CD8-positive, alpha-beta memory T cell (primary cell): ENCODE measurements at places on chromosomes 6 and 20.

GRCh38 chr6:157669747-157670216 is 153.3 kb upstream of the SNX9 start:
- DNase-seq = no peak

DNA sequence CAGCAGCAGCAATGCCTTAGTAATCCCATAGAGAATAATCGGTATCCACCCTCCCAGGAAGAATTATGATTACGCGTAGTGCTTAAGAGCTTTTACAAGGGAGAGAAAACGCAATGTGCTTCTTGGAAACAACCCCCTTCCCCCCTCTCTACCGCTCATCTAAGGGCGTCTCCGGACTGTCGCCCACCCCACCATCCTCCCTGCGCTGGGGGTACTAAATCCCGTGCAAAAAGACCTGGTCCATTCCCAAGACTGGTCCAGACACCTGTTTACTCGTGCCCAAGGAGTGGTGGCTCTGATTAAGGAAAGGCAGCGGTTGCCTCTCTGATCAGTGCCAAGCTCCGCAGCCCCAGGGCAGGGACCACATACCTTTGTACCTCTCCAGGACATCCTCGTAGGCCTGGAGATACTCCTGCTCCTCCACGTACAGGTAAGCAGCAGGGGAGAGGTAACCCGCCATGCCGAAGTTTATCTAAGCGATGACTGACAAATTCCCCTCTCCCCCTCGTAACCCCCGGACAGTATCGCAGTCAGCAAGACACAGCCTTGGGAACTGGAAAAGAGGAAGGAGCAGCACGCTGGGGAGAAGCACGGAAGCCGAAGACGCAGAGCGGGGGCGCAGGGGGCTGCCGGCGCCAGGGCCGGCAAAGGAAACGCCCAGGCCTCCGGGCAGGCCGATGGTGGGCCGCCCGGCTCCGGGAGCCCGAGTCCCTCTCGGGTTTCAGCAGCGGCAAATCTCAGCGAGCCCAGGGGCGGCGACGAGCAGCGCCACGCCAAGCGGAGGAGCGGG is 112.0 kb upstream of the BEND6 start:
- DNase-seq = no peak

GRCh38 chr6:44237813-44238433 is 9.0 kb upstream of the HSP90AB1 start:
- DNase-seq = peak; percentile 85

DNA sequence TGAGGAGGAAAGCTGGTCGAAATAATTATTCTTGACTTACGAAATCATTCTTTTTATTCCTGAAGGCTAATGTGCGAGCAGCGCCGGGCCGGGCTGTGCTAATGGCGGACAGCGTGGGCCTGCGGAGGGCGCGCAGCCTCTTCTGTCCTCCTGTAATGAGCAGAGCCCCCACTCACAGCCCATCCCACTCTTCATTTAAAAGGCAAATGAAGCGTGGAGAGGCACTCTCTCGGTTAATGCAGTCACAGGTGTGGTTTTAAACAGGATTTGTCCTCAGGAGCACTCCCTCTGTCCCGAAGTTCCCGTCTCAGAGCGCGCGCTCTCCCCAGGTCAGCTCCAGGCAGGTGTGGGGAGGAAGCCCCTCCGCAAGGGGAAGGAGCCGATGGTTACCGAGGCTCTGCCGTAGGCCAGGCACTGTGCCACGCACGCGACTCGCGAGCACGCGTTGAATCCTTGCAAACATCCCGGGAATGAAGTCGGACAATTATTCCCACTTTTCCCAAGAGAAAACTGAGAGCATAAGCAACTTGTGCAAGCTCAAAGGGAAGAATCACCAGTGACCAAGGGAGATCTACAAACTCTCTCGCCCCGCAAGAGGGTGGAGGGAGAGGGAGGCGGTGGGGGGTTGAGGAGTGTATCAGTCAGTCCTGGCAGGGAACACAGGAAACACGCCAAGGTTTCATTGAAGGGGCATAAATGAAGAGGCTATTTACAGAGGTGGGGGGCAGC is 35.5 kb upstream of the ZFAND3 start:
- DNase-seq = no peak

DNA sequence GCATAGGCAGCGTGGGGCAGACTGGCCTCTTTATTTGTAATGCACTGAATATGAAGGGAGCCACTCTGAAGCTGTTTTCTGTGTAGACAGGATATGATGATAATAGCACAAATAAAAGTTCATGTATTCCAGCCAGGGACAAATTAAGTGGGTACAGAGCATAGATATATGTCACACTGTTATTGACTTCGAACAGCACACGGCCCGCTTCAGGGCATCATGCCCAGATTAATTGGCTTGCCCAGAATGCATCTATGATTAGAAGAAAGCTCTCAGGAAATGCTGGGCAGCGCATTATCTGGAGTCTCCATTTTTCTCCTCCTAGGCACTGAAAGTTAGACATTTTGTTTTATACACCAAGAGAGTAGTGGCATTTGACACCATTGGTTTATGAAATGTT is 26.3 kb upstream of the SASH1 start:
- DNase-seq = no peak

- no peak for DNase-seq
Observed at GRCh38 chr20:53739799-53740785, 146.5 kb upstream of the ZNF217 start.

DNA sequence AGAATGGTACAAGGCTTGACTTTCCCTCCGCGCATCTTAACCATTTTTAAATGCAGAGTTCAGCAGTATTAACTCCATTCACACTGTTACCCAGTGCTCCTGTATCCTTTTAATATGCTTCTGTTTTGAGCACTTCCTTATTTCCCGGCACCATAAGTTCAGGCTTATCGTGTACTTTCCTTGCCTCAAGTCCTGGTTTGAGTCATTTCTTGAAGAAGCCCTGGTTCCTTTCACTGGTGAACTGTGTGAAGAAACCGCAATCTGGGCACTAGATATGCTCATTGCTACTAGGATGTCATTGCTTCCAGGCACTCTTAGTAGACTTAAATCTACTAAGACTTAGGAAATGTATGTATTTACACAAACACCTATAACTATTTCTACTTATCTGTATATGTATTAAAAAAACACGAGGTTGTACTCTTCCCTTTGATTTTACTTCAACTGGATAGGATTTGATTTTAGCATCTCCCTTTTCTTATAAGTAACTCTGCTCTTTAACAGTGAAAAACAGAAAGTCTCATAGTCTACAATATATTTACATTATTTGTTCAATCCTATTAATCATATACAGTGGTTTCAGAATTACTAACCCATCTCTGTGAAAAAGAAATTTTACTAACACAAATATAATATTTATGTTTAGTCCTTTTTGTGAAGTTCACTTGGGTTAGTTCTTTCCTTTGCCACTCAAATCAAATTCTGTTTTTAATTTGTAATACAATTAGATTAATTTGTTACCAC is 135.5 kb downstream of the CDKAL1 start:
- DNase-seq = no peak
